ENCODE measurements at places on chromosomes 16 and 17.

GRCh38 chr17:64378890-64379354 is 11.7 kb downstream of the PECAM1 start:
- no peak for DNase-seq

- no peak for DNase-seq
Observed at GRCh38 chr16:89322321-89323119, 105.0 kb downstream of the ZNF778 start.

DNA sequence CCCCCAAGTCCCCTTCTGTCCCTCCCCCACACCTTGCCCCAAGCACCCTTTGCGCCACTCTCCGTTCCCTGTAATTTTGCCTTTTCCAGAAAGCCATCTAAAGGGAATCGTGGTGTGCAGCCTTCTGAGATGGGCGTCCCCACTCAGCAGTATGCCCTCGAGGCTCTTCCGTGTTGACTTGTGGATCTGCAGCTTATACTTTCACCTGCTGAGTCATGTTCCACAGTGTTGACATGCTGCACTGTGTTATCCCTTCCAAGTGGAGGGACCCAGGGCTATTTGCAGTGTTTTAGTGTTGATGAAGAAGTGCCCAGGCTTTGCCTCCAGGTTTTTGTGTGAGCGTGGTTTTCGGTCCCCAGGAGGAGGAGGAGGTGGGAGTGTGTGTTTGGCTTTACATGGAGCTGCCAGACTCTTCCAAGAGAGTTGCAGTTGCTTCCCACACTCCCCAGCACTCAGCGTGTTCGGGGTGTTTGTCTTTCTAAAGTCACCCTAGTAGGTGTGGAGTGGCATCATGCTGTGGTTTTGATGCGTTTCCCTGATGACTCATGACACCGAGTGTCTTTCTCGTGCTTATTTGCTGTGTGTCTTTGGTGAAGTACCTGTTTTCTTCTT is 32.1 kb upstream of the JPT2 start:
- peak; percentile 20 for DNase-seq

GRCh38 chr17:77610972-77611521 is 347.5 kb upstream of the TNRC6C start:
- no peak for DNase-seq

- no peak for DNase-seq
Observed at GRCh38 chr17:5922476-5922875, 147.7 kb upstream of the WSCD1 start.

- DNase-seq: no peak
Observed at GRCh38 chr17:48626245-48627117, at the start of gene HOXB9. HOXB9 (minus strand) TSS chr17:48626358; CDS start chr17:48626269, 89 bp downstream.

DNA sequence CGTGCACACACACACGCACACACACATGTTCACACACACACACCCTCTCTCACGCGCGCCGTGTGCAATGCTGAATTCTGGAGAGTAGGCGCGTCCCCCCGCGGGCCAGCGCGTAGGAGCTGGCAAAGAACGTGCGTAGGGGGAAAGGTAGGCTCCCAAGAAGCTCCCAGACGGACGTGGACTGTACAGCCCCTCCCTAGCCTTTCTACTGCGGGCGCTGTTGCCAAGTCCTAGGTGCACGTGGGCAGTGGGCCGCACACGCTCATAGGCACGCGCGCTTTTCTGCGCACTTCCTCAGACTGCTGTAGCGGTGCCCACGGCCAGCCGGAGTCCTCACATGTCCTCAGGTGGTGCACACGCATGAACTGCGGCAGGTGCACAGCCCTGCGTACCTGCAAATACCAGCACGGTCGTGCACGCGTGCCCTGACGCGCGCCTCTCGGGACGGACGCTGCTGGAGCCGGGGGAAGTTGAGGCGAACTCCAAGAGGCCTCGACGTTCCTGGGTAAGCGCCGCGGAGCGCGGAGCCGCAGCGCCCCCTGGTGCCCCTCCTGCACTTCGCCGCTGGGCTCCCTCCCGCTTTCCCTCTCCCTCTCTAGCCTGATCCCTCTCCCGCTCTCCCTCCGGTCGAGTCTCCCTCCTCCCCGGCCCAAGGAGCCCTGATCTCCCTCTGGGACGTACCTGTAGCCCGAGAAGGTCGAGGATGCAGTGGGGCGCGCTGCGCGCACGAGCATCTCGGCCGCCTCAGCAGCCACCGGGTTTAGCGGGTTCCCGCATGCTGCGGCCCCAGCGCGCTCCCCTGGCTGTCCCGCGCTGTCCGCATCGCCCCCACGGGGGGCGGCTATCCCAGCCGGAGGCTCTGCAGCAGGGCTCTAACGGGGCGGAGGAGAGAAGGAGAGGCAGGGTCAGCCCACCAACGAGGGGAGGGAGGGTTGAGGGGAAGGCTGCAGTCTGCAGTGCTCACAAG is 749 bp downstream of the GRIN2A start:
- DNase-seq: peak; percentile 44

DNA sequence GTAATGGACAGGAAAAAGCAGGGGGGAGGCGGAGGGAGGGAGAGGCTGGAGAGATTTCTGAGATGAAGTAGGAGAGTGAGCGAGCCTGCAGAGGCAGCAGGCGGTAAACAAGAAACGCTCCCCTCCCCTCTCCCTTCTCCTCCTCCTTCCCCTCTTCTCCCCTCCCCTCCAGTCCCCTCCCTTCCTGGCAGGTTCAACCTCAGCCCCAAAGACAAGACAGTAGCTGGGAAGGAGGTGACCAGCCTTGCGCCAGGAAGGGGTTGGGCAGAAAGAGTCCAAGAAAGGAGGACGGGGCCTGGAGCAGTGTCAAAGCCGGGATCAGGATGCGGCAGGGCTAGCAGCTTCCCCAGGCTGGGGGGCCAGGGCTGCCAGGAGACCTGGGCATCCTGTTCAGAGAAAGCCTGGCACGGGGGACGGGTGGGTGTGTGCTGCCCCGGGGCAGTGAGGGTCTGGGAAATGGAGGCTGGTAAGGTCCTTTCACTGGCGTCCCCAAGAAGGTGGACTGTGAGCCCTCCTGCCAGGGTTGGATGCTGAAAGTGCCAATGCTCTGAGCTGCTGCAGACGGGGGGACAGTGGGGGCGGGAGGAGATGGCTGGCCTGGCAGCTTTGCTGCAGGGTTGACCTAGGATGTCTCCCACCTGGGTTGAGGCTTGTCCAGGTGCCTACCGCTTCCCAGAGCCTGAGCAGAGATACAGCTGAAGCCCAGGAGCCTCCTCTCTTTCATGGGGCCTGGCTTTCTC is 261.6 kb upstream of the TNRC6C start:
- no peak for DNase-seq

DNA sequence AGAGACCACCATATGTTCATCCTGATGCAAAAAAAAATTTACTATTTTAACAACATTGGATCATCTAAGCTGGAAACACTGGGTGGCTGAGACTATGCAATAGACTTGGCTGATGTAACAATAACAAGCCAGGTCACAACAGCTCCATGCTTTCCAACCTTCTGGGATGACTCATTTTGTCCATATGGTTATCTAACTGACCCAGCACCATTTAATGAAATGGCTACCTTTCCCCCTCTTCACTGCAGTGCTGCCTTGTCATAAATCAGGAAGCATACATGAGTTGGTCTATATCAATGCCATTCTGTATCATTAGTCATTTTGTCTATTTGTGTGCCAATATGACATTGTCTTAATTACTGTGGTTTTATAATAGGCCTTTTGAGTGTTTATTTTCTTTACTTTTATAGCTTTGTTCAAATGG is 217.6 kb upstream of the KCNJ16 start:
- no peak for DNase-seq

DNA sequence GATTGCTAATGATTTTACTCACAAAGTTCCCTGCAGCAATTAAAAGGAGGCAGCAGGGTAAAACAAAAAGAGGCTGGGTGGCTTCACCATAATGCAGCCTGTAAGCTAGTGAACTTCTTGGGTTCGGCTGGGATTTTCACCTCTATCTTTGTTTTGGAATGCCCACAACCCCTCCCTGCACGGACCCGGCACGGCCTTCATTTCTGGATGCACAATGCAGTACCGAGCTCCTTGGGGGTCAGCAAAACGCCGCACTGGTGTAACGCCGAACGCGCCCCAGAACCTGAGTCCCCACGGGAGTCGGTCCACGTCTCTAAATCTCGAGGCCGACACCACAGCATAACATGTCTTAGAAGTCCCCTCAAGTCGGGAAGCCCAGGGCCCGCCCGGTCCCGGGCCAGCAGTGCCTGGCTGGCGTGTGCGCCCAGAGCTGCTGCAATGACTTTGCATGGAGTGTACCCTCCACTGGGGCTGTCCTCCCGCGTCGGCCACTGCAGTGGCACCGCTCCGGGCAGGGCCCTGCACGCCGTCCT is 759 bp downstream of the UBE2O start:
- no peak for DNase-seq

DNA sequence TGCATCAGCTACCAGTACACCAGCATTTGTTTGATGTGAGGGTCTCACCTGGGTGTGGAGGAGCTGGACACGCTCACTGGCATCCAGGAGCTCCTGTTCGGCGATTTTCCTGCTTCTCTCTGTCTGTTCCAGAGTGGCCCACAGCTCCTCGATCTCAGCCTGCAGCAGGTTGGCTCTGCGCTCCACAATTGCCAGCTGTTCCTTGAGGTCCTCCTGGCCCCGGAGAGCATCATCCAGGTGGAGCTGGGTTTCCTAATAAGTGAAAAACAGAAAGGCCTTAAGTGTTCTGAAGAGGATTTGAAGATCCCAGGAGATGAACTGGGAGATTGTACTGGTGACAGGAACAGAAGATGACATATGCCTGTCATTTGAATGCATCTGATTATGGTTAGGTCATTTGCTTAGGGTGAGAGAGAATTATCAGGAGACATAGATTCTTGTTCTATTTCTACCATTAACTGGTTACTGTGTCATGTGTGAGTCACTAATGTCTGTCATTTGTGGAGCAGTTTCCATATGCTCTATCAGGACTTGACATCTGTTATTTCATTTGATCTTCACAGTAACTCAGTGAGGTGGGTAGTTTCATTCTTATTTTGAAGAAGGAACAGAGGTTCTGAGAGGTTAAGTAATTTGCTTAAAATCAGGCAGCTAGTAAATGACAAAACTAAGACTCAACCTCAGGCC is 21.5 kb upstream of the MYH13 start:
- DNase-seq: no peak

DNA sequence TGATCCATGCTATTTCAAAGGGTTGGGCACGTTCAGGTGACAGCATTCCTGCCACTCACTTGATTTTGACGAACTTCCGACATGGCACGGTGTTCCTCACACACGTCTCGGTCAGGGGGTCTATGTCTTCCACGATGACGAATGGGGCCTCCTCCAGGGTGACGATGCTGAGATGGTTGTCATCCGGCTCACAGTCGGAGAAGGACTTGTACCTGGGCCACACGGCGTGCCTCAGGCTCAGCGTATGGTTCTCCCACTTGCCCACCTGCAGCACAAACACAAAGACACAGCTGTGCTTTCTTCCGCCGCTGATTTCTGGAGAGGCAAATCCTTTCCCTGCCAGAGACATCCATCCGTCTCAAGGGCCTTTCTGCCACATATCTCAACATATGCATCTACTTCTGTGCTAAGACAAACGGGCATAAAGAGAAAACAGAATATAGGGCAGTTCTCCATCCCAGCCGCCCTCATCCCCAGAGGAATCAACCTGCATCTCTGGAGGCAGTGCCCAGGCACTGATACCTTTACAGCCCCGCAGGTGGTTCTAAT is 332.5 kb downstream of the GRIN2A start:
- DNase-seq: no peak

DNA sequence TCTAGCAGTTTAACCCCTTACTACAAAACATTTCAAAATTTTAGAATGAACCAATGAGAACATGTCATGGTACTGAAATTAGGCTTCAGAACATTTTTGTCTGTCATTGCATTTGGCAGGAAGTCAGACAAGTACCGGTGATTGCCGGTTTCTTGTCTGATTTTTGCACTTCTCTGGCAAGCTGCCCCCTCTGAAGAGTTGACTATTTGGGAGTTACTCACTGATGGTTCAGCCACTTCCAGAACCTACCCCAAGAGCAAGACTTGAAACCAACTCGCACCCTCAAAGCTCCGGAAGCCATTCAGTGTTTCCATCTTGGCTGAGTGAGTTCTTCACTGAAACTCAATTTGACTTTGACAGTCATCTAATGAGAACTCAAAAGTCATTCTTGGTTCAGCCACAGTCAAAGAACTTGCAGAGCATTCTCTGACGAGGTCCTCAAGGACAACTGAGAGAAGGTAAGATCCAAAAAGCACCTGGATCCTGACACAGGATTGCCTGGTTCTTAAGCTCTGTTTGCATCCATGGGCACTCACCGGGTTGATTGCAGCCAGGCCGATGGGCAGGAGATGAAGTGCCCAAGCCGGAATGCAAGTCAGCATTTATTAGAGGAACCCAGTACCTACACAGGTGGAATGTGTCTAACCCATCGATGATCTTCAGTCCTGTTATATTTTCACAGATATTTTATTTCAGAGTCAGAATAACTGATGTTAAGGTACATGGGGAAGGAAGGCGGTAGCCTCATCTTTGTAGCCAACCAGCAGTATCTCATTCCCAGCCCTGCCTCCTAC is 93.6 kb downstream of the USP22 start:
- DNase-seq: no peak
